ENCODE measurements at places on chromosomes 13 and 19. TPM values are rescaled to one million over a fixed set of nuclear protein-coding genes. Genes with fewer than 3 reads are reported as not detected.

DNA sequence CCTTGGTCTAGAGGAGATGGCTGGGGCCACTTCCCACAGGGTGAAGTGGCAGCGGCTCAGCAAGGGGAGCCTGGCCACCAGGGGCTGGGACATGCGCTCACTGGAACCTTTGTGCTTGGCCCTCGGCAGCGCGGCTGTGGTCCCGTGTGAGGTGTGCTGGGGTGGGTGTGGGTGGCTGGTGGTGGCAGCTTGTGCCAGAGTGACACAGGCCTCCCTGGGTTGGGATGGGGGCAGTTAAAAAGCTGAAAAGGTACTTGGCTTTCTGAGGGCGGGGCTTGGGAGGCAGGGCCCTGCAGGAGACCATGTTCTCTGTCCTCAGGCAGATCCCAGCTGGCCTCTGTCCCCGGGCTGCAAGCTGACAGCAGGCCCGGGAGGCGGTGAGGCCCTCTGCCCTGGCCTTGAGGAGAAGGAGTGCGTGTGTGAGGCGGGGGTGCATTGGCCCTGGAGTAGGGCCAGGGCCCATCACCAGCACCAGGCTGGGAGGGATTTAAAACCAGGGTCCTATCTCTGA, 17.3 kb downstream of the MPND start:
- H3K27ac ChIP-seq: no peak overlapping the region
- no peaks in the 10 kb centered on the region for H3K27me3 ChIP-seq
- H3K4me3 ChIP-seq: no peak overlapping the region

- H3K4me1 ChIP-seq: no peaks in the 10 kb centered on the region
- no peak overlapping the region for H3K27ac ChIP-seq
- H3K4me3 ChIP-seq: no peak overlapping the region
- no peaks in the 10 kb centered on the region for H3K27me3 ChIP-seq
Observed at GRCh38 chr19:3914199-3914598, 18.7 kb upstream of the NMRK2 start.

GRCh38 chr13:108005231-108005630, 210.1 kb downstream of the LIG4 start:
- H3K27me3 ChIP-seq: no peaks in the 10 kb centered on the region
- no peak overlapping the region for H3K27ac ChIP-seq
- H3K4me1 ChIP-seq: no peaks in the 10 kb centered on the region
- no peaks in the 10 kb centered on the region for H3K36me3 ChIP-seq
- no peak for DNase-seq

GRCh38 chr13:110714797-110715394, 1.4 kb downstream of the ING1 start:
- peak; percentile 64 for DNase-seq
- H3K27me3 ChIP-seq: no peaks in the 10 kb centered on the region
- H3K27ac ChIP-seq: peak overlapping the region; percentile 99

FOXA3 gene
- total RNA-seq: not detected

C19orf47 gene
- 299 TPM for total RNA-seq

Measured in psoas muscle (tissue), 8 donors.